Astrocyte of the spinal cord (primary cell): ENCODE measurements at places on chromosomes 2 and 18.

GRCh38 chr18:32701313-32701712 lies 71.5 kb downstream of the KLHL14 start:
- DNase-seq, result no peak

GRCh38 chr2:118800736-118801135 lies 46.7 kb downstream of the EN1 start:
- DNase-seq, result peak; percentile 6

DNA sequence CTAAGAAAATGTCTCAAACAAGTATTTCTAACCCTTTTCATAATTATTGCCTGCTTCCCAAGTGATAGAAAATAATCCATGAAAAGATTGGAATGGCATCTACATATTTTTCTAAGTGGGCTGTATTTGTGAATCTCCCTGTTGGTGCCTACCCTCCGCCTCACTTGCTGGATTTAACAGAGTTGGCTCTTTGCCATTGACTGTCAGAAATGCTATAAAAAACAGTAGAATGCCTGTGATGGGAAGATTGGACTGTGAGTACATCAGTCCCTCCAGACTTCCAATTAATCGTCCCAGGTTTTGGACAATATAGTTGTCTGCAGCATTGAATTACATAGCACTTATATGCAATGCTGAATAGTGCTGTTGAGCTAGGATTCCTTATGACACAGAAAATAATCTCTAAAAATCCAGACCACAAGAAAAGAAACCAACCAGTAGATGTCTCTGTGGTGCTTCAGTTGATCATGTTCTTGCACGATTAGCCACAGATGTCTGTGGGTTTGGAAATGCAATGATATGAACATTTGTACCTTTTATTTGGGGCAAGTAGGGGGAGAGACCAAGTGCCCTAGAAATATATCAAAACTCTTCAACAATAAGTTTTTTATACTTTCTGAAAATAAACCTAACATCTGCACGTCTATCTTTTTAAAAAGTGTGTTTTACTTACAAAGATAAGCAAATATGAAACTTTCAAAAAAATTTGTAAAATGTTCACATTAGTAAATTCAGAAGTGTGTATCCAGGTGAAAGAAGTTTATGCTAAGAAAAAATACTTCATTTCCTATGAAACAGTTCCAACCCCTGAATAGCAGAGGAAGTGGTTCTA lies 88.5 kb downstream of the DYNAP start:
- DNase-seq, result peak; percentile 89

GRCh38 chr2:241351640-241352031 lies 4.4 kb upstream of the FARP2 start:
- DNase-seq, result no peak

DNA sequence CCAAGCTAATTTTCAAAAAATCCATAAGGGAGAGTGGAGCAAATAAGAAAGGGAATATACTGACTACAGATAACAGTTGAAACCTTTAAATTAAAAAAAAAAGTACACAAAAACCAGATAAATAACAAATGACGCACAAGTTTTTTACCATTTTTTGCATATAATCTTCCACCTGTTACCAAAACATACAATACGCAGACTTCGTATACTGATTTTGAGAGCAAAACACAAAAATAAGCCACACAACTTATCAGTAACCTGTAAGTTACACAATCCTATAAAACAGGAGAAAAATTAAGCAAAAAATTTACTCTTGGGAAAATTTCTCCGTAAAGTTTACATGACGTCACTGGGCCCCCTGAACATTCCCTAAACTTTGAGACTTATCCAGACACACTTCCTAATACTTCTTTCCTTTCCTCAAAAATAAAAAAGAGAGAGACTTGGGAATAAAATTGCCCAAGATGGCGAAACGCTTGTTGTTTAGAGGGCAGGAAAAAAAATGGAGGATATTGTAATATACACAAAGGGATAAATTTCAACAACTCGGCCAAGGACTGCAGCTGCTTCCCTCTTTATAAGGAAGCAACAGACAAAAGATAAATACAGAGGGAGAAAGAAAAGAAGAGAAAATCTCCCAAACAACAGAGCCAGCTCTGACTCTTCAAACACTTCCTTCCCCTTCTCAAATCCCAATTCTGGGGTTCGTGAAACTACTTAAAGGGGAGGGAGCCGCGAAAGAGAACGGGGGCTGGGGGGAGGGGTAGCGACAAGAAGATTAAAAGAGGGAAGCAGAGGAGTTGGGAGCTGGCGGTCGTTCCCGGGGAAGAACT lies 1.6 kb downstream of the BAZ2B start:
- DNase-seq, result peak; percentile 86

- DNase-seq, result peak; percentile 68
Observed at GRCh38 chr2:218397820-218398436, 1.7 kb upstream of the CTDSP1 start.

DNA sequence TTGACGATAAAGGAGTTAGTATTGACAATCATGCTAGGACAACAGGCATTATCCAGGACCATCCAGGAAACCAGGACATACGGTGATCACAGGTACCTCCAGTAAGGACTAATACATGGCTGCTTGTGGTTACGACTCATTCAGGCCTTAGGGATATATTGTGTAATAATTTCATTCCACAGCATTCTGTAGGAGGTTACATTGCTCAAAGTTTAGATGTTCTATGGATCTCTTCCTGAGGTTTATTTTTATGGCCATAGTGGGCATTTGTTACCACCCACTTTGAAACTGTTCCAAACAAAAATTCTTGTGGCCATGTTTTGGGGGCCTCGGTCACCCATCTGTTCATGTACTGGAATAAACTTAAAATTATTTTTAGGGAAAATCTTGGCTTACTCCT lies 431.6 kb downstream of the METTL4 start:
- DNase-seq, result peak; percentile 67

GRCh38 chr2:27118525-27119329 lies at the start of gene CGREF1:
Gene CGREF1 (minus strand): TSS chr2:27119128. CDS start chr2:27104366, 14,762 bp downstream.
- DNase-seq, result no peak

GRCh38 chr18:63586431-63586830 lies 712 bp upstream of the SERPINB13 start:
- DNase-seq, result no peak

DNA sequence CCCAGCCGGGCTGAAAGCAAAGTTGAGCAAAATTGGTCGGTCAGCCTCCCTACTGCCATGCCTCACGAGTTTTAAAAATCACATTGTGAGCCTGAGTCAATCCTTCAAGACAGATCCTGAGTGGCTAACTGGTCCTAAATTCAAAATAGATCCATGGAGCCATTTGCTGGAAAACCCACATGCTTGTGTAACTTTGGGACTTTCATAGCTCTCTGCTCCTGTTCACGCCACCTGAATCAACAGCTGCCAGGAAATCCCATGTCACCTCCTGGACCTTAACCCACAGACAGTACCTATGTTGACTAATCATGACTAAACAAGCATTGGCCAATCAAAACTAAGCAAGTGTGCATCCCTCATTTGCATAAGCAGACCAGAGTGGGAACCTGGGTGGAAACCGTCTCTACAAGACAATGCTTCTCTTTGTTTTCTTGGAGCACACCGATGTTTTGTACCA lies 42.8 kb upstream of the LDLRAD4 start:
- no peak for DNase-seq

DNA sequence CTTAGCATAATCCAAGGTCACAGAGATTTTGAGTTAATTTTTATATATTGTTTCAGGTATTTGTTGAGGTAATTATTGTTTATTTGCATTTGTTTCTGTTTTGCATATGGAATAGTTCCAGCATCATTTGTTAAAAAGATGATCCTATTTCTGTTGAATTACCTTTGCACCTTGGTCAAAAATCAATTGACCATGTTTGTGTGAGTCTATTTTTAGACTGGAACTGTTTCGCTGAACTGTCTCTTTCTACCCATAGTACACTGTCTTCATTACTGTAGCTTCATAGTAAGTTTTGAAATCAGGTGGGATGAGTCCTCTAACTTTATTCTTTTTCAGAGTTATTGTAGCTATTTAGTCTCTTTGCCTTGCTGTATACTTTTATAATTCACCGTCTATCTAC lies 28.9 kb upstream of the RAMP1 start:
- no peak for DNase-seq

- no peak for DNase-seq
Observed at GRCh38 chr2:100344433-100344832, 22.1 kb upstream of the LONRF2 start.

DNA sequence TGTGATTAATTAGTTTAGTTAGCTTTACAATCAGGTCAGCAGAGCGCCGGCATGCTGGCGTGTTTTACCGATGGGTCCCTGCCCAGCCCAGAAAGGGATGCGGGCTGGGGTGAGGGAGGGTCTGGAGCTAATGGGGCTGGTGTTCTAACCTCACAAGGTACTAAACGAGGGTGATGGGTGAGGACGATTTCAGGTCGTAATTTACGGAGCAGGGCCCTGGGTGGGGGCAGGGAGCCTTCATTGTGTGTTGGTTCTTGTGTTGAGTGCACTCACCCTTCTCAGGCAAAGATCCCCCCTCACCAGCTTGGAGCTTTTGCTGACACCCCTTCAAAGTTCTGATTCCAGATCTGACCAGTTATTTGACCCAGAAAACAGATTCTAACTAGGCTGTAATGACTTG lies 39.5 kb downstream of the PTGR3 start:
- no peak for DNase-seq

- no peak for DNase-seq
Observed at GRCh38 chr18:79937103-79937860, 14.2 kb downstream of the SLC66A2 start.

DNA sequence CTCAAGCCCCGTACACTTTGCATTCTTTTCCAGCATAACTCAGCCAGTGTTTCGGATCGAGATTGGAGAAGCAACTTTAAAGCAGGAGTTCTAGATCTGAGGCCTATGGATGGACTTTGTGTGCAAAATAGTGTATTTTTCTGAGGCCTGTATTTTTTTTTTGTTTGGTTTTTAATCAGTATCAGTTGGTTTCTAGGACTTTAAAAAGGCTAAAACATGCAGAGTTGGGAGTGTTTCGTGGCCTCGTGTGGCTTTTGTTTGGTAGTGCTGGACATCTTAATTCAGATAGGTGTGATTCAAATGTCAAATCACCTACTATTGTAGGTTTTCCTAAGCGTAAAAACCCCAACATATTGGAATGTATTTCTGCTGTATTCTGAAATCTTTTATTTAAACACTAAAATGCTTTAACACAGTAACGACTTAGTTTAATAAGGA lies 282 bp upstream of the PUS10 start:
- DNase-seq, result peak; percentile 43

- DNase-seq, result no peak
Observed at GRCh38 chr2:30565851-30566358, 118.9 kb downstream of the LCLAT1 start.

- DNase-seq, result peak; percentile 86
Observed at GRCh38 chr2:65024149-65024829, 31.9 kb upstream of the CEP68 start.

- DNase-seq, result peak; percentile 3
Observed at GRCh38 chr18:69689121-69689759, 258.4 kb downstream of the CD226 start.

GRCh38 chr2:37454851-37455762 lies 110.7 kb downstream of the QPCT start:
- DNase-seq, result peak; percentile 42

DNA sequence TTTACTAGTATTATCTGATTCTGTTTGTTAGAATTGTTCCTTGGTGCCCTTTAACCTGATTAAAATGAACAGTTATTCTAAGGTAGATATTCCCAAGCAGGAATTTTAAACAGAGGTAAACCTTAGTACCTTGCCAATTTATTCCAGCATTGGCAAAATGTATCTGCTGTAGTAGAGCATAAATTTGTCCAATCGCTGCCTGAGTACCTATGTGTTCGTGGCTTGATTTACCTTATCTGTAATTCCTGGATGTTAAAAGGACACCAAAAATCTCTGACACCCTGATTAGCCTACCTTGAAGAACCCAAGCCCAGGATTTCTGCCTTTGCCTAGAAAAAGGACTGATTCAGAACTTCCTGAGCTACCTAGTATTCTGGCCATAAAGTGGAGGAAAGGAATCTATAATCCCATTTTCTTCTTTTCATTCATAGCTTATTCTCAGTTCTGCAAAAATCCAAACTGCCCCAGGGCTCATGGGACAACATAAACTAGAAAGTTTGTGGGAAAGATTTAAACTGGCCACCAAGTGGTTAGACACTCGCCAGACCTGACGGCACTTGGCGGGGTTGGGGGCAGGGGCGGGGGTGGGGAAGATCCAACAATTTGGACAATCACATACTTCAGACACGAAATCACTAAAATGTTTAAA lies 16.2 kb upstream of the ZCCHC2 start:
- no peak for DNase-seq

GRCh38 chr2:177264693-177265587 lies at the start of gene NFE2L2:
Gene NFE2L2 (minus strand): TSS chr2:177264727. CDS start chr2:177264576, 151 bp downstream.
- peak; percentile 94 for DNase-seq

DNA sequence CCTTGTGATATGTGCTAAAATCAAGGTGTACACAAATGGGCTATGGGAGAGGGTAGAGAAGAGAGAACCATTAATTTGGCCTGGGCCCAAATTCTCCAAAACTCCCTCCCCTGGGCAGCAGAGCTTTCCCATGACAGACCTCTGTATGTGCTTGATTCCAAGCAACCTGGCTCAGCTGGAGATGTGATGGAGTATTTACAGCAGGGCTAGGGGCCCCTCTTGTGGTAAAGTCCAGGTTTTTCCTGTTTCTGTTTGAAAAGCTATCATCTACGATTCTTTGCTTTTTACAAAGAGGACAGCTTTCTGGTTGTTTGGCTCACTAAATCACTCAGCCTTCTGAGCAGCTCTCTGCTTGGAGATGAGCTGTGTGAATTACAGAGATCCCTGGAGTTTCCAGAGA lies 40.3 kb downstream of the KCNS3 start:
- peak; percentile 24 for DNase-seq

DNA sequence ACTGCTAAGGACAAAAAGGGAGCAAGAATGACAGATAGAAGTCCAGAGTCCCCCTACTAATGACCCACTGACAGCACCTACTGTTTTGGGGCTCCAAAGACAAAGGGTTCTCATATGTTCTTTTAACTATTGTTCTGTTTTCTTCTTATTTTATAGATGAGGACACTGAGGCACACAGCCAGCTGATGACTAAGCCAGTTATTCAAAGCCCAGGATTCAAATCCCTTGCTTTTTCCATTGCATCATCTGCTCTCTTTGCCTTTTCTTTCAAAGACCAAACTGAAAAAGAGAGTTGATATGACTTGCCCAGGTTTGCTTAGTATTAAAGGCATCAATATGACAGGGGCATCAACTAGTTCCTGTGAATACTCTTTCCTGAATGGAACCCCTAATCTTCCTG lies 299.8 kb downstream of the LRATD1 start:
- peak; percentile 24 for DNase-seq

- no peak for DNase-seq
Observed at GRCh38 chr18:25825979-25826776, 264.2 kb downstream of the SS18 start.

DNA sequence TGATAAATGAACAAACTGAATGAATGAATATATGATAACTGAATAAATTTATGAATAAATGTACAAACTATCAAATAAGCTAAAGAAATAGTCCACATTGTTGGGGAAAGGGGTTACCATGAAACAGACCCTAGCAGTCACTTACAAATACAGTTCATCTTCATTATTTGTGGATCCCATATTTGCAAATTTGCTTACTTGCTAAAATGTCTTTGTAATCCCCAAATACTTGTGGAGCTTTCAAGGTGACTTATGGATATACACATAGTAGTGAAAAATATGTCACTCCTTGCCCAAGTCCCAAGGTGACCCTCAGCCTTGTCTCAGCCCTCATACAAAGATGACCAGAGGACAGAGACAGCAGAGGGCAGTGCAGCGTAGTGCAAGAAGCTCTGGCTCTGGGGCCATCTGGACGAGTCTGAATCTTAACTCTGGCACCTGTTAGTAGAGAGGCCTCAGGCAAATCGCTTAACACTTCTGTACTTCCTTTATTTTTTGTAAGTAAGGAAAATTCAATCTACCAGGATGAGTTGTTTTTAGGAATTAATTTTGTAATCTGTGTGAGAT lies 3.1 kb downstream of the PAIP2B start:
- peak; percentile 23 for DNase-seq

GRCh38 chr18:10164271-10165071 lies 250.7 kb downstream of the VAPA start:
- no peak for DNase-seq
